Activated CD4-positive, alpha-beta T cell treated with anti-CD3 and anti-CD28 coated beads, Interleukin-2, amount 50 U/mL, for 1 hour (primary cell): ENCODE measurements at places on chromosomes 5 and 9.

DNA sequence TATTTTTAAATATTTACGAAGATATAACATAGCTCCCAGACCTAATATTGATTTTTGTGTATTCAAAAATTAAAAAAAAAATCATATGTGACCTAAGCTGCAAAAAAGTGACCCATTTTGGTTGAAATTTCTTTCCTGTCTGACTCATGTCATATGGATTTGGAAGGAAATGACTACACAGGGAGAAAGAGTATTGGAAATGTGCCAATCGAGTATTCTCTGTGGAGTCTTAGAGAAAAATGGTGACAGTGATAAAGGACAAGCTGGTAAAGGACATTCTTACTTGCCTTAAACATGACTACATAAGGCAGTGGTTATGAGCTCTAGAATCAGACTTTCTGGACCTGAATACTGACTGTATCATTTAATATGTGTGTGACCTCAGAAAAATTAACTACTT, 262.9 kb upstream of the PTPRD start:
- DNase-seq, result no peak

DNA sequence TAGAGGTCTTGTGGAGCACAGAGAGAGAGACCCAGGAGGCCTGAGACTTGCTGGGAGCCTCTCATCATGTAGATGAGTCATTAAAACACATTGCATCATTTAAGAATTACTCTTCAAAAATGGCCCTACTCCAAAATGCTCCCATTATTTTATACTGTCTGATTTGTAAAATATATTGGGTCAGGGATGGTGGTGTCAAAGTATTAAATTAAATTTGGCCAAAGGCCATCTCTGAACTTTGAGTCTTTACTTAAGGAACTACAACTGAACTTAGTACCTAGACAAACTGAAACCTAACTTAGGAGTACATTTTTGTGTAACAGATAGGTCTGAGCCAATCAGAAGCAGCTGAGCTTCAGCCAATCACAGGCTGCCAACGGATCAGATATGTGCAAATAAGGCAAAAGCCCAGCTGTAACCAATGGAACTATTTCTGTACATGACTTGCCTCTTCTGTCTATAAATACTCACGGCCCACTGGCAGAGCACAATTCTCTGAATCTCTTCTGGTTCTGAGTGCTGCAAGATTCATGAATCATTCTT, 657.2 kb downstream of the TLE1 start:
- no peak for DNase-seq

GRCh38 chr5:124104344-124104743, 592.4 kb downstream of the CSNK1G3 start:
- no peak for DNase-seq

- no peak for DNase-seq
These were observed 10.5 kb upstream of the S1PR3 start for GRCh38 chr9:88980740-88981203.

DNA sequence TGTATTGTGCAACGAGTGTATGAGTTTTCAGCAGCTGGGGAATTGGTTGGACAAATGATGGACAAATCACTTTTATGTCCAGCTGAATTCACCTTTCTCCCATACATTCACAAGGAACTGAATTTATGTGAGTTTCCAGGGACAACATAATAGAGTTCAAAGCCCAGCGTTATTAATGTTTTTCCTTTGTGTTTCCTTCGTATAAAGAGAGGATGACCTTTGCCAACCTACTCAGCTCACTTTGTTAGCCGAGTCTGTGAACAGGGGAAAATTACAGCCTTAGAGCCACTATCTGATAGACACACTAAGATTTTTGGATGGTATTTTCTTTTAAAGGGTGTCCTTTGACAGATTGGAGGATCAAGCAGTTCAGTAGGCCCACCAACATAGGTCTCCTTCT, 352.5 kb downstream of the KIF4B start:
- no peak for DNase-seq

GRCh38 chr9:123642291-123643278, 286.6 kb downstream of the CRB2 start:
- no peak for DNase-seq

DNA sequence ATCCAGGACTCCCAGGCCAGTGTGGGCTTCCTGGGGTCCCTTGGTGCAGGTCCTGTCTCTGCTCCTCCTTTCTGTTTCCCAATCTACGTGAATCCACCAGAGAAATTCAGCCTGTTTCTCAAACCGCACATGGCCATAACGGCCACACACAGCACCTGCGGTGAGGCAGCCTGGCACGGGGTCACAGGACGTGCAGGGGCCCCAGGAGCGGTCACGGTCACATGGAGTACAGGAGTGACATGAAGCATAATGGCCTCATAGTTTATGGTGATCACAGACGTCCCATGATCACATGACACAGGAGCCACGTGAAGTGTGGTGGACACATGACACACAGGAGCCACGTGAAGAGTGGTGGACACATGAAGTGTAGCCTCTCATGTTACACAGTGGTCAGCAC, 248.5 kb upstream of the IRX4 start:
- no peak for DNase-seq
